Dermis microvascular lymphatic vessel endothelial cell (primary cell): ENCODE measurements at places on chromosomes 6 and 20. TPM values are rescaled to one million over a fixed set of nuclear protein-coding genes. Genes with fewer than 3 reads are reported as not detected.

SIRPG gene
- total RNA-seq, result not detected in 2 replicates

ULBP2 gene
- 1.0 and 1.4 TPM in 2 replicates for total RNA-seq

SEL1L2 gene
- not detected in 2 replicates for total RNA-seq

SERAC1 gene
- 10.7 and 13.9 TPM in 2 replicates for total RNA-seq

PRSS16 gene
- total RNA-seq, result not detected in 2 replicates

EBF4 gene
- total RNA-seq, result 0.77 and 4.7 TPM in 2 replicates

BTN1A1 gene
- total RNA-seq, result not detected in 2 replicates

TUBB1 gene
- total RNA-seq, result under 0.01 TPM in 1 of 2 replicates, not detected in the other

ULBP1 gene
- under 0.01 TPM in 2 replicates for total RNA-seq

ADAT2 gene
- total RNA-seq, result 2.2 and 3.7 TPM in 2 replicates

TFAP2D gene
- total RNA-seq, result not detected in 2 replicates

MUC21 gene
- not detected in 2 replicates for total RNA-seq

SYCP2 gene
- 0.64 and 1.1 TPM in 2 replicates for total RNA-seq

C6orf132 gene
- under 0.01 TPM in 2 replicates for total RNA-seq

BTNL2 gene
- total RNA-seq, result not detected in 2 replicates

BPIFB4 gene
- not detected in 2 replicates for total RNA-seq

CAGE1 gene
- under 0.01 and 0.13 TPM in 2 replicates for total RNA-seq

TP53TG5 gene
- not detected in 2 replicates for total RNA-seq

EYS gene
- total RNA-seq, result 0.13 TPM in 1 of 2 replicates, not detected in the other

FAM83C gene
- not detected in 2 replicates for total RNA-seq

IMPG1 gene
- not detected in 2 replicates for total RNA-seq

BPIFB1 gene
- total RNA-seq, result not detected in 2 replicates

SNRNP48 gene
- total RNA-seq, result 10.6 and 11.4 TPM in 2 replicates

TASP1 gene
- 6.1 and 6.3 TPM in 2 replicates for total RNA-seq

C6orf52 gene
- 0.25 and 0.77 TPM in 2 replicates for total RNA-seq

FKBP5 gene
- total RNA-seq, result 37.9 and 40.3 TPM in 2 replicates

EFCAB8 gene
- under 0.01 TPM in 1 of 2 replicates, not detected in the other for total RNA-seq

TMC2 gene
- not detected in 2 replicates for total RNA-seq

PLEKHG1 gene
- 19.8 and 26.3 TPM in 2 replicates for total RNA-seq

OPRM1 gene
- total RNA-seq, result not detected in 2 replicates
